ENCODE measurements at places on chromosomes 2 and 18.

DNA sequence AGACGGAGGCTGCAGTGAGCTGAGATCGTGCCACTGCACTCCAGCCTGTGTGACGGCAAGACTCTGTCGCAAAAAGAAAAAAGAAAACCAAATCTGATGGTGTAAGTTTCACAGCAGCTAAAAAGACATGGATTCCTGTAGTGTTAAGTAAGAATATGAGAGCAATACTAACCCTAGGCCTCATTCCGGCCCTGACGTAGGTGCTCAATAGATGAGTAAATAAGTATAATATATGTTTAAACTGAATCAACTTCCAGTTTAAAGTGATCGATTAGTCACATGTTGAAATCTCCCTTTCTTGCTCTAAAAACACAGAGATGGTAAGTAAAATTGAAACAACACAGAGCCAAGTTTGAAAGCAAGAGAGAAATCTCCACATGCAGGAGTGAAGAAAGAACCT is 8.0 kb downstream of the ME2 start:
- DNase-seq = no peak

GRCh38 chr2:182941121-182941722 is 74.8 kb upstream of the FRZB start:
- DNase-seq = no peak

GRCh38 chr18:3029215-3029952 is 16.4 kb upstream of the LPIN2 start:
- DNase-seq = no peak

- DNase-seq = no peak
These were observed 536 bp downstream of the ELP2 start for GRCh38 chr18:36130039-36130831.

GRCh38 chr2:60886991-60887390 is 5.6 kb downstream of the REL start:
- peak; percentile 2 for DNase-seq

DNA sequence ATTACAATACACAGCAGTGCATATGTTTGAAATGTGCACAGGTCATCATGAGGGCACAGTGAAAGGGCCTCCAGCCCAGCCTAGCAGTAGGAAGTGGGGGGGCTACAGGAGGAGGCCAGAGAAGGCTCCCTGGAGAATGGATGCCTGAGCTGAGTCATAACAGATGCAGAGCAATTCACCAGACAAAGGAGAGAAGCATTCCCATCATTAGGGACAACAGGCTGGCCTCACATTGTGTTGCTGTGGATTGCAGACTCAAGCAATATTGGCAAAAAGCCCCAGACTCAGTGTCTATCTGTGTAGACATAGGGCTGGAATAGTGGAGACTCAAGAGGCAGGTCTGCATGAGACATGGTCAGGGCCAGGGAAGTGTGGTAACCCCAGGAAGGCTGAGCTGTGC is 329.9 kb downstream of the DLGAP1 start:
- DNase-seq = no peak

GRCh38 chr18:44798433-44799048 is 117.9 kb downstream of the SETBP1 start:
- DNase-seq = no peak

DNA sequence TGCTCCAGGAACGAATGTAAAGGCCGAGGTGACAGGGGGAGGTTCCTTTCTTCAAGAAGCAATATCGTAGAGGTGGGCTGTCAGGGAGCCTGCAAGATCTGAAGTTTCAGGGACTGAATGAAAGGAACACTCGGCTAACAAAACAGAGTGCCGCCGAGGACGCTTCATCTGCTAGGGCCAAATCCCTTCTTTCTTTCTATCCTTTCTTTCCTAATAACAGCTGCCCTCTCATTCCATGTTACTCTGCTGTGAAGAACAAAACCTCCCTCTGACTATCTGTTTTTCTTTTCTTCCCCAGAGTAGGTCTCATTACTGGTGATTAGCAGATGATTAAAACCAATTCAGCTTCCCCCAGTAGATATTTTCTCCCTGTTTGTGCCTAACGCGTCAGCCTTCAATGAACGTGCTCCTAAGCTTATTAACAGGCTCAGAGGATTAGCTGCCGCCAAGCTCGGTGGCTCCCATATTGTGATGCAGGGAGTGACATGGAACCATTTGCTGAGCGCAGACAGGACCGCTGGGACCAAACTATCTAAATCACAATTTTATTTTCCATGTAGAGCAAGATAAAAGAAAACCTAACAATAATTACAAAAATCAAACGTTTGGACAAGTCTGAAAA is 414.6 kb downstream of the TMEM182 start:
- no peak for DNase-seq

Measured in NCI-H226 (cell line).